Astrocyte of the spinal cord (primary cell): ENCODE measurements at places on chromosomes 6 and 20.

DNA sequence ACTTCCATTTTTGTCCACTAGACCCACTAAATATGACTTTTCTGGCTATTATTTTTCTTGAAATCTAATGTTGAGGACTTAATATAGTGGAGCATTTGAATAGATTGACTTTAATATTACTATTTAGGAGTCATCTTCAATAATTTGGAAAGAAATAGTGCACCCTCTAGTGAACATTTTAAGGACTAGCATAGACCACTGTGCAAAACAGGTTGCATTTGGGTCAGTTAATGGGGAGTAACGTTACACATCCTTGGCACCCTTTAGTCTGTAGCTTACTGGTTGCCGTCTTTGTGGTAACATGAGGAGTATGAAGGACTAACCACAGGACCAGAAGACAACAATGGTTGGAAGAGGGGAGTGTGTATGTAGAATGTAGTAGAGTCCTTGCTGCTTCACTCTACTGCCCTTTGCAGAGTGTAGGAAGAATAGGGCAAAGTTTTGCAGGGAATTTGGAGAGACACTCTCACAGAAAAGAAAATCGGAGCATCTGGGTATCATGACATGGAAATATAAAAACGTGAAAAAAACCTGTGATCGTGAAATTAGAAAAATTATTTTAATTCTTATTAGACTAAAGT lies 25.2 kb downstream of the RFPL4B start:
- peak; percentile 47 for DNase-seq

- DNase-seq, result no peak
Observed at GRCh38 chr20:25992146-25992545, 295.5 kb upstream of the ZNF337 start.

DNA sequence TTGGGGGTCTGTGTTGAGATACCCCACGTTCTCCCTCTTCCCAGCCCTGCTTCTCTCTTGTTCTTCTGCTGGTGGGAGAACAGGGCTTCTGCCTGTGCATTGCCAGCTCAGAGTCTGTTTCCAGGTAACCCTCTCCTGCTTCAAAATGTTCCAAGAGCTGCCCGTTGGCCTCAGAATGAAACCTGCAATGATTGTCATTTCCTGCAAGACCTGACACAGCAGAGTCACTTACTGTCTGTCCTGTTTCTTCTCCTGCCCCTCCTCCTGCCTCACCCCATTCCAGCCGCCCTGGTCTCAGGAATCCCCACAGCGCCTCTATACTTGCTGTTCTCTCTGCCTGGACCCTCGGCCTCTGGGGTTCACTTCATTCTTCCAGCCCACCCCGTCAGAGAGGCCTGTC lies 81.4 kb upstream of the ARID1B start:
- no peak for DNase-seq

DNA sequence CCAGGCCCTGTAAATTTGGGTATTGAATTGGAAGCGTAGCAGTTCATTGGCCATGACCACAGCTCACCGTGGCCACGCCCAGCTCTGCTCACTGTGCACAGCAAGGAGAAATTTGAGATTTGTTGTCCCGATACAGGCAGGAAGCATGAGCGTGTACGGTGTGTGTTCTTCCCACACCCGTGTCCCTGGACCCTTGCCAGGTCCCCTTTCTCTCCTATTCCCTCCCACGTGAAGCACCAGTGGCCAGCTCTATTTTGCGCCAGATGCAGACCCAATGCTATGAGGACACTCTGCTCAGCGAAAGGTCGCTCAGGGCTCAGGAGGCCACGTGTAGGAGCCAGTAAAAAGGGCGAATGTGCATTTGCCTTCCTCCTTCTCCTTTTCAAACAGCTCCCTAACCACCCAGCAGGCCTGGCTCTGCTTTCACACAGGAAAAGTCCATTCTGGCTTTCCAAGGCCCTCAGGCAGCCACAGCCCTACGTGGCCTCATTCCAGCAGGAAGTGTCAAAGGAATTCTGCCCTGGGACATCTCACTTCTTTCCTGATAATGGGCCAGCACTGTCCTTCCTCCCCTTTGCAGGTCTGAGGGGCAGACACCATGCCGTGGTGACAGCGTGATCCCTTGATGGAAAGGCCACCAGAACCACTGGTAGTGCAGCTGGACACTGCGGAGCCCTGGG lies 499.2 kb upstream of the CDH4 start:
- no peak for DNase-seq

GRCh38 chr6:24249926-24250325 lies 107.9 kb downstream of the DCDC2 start:
- no peak for DNase-seq

DNA sequence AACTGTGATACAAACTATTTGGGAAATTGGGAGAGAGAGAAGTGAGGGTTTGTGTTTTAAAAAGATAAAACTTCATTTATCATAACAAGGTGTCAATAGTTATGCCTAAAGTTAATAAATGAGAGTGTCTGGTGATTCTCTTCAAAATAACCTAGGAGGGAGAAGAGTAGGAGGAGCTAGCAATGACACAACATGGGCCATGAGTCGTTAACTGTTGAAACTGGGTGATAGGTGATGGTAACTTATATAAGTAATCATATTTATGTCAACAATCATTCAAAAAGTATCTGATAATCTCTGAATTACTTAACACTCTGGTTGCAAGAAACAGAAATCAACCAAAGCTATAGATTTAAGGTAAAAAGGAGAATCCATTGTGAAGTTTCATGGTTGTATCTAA lies 46.8 kb upstream of the INSM1 start:
- DNase-seq, result no peak

GRCh38 chr6:97305414-97306066 lies 22.5 kb upstream of the MMS22L start:
- DNase-seq, result no peak

GRCh38 chr20:15396900-15397299 lies 1059.5 kb upstream of the FLRT3 start:
- DNase-seq, result no peak

GRCh38 chr20:21048841-21049273 lies 57.3 kb downstream of the LINC00237 start:
- no peak for DNase-seq
